ENCODE measurements at places on chromosomes 2 and 18.

DNA sequence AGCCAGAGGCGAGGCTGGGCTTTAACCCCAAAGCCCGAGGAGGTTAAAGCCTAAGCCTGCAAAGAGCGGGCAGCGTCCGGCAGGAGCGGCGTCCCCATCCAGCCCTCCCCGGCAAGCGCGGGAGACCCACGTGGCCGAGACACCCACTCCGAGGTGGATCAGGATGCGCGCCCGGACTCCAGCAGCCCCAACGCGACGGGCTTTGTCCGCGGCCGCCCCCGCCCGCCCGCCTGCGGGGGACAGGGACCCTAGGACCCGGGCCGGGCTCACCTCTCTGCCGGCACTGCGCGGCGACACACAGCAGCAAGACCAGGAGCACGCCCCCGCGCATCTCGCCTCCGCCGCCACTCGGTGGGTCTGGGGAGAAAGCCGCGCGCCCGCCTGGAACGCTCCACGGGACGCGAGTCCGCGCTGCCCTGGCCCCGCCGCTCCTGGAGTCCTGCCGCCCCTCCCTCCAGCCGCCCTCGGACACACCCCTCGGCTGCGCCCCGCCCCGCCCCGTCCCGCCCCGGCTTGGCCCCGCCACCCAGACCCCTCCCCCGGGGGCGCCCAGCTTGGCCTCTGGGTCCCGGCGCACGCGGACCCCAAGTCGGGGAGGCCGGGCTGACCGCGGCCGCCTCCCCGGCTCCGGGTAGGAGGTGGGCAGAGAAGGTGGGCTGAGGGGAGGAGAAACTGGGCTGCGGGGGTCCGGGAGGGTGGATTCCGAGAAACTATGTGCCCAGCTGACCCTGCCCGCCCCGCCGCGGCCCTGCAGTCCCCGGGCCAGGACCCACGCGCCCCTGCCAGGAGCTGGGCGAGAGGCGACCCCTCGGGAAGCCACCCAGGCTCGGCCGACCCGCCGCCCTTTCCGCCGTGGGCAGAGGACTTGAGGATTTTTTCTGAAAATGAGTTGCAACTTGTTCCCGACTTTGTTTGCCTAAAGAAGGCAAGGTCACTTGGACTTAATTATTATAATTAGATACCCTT, at the start of gene LAMA1:
LAMA1 (minus strand) TSS at position 408 of the 966 bp plus-strand sequence; CDS start at position 331, 77 bp downstream.
- DNase-seq = peak; percentile 80

DNA sequence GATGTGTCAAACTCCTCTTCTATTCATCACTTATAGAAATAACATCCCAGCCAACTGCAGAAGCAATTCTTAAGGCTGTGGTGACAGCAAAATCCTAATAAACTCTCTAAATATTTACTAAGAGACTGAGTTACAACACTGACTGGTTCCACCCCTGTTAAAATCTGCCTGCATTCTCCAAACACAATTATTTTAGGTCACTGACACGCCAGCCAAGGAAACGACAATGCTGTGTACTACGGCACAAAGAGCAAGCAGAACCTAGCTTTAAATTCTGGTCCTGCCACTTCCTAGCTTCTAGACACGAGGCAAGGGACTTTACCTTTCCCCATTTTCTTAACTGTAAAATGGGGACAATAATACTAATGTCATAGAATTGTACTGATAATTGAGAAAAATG, 4.1 kb downstream of the CYRIA start:
- no peak for DNase-seq

GRCh38 chr2:115460008-115460407, 1017.6 kb downstream of the DPP10 start:
- no peak for DNase-seq

DNA sequence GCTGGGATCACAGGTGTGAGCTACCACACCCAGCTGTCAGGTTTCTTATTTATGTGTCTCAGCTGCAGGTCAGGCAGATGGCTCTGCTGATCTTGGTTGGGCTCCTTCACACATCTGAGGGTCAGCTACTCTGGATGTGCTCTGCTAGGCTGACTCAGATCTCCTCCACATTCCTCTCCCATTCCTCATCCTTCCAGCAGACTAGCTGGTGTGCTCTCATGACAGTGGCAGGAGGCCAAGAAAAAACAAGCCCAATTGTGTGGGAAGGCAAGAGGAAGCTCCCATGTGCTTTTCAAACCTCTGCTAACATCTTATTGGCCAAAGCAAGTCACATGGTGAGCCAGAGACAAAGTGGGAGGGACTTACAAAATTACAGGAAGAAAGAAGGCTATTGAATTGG, 11.7 kb upstream of the MSH6 start:
- peak; percentile 24 for DNase-seq

- no peak for DNase-seq
Observed at GRCh38 chr2:239993291-239993690, 31.9 kb downstream of the NDUFA10 start.

GRCh38 chr2:218781691-218782527, at the start of gene CYP27A1:
Gene CYP27A1 (plus strand): TSS chr2:218782147. CDS start chr2:218782183, 36 bp downstream.
- DNase-seq = peak; percentile 72

GRCh38 chr2:65508225-65508624, 75.8 kb upstream of the SPRED2 start:
- DNase-seq = no peak

GRCh38 chr2:138090330-138090729, 126.1 kb downstream of the HNMT start:
- no peak for DNase-seq

DNA sequence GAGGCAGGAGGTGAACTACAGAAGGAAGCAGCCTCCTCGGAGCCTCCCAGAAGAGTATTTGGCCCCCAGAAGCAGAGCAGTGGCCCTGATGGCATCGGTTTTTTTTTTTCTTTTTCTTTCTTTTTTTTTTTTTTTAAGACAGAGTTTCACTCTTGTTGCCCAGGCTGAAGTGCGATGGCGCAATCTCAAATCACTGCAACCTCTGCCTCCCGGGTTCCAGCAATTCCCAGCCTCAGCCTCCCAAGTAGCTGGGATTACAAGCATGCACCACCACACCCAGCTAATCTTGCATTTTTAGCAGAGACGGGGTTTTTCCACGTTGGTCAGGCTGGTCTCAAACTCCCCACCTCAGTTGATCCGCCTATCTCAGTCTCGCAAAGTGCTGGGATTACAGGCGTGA, 34.8 kb upstream of the NCKAP5 start:
- DNase-seq = no peak

GRCh38 chr18:67577386-67577785, 60.9 kb upstream of the DSEL start:
- DNase-seq = no peak

- peak; percentile 85 for DNase-seq
Observed at GRCh38 chr2:219512524-219513216, 1.6 kb upstream of the ASIC4 start.

DNA sequence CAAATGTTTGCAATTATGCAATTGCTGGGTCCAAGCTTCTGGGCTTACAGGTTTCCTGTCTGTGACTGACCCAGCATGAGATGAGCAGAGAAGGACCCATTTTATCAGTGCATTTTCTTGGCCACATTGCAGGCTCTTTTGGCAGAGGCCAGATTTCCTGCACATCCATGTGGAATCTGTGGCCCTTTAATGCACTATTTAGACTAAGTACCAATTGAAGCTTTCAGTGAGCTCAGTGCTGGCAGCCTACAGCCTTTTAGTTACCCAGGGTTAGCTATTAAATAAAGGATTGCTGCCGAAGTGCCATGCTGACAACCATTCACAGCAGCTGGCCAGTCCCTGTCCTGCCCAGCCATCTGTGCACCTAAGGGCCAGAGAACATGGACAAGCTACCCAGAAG, 165.0 kb downstream of the ANKRD30B start:
- no peak for DNase-seq

DNA sequence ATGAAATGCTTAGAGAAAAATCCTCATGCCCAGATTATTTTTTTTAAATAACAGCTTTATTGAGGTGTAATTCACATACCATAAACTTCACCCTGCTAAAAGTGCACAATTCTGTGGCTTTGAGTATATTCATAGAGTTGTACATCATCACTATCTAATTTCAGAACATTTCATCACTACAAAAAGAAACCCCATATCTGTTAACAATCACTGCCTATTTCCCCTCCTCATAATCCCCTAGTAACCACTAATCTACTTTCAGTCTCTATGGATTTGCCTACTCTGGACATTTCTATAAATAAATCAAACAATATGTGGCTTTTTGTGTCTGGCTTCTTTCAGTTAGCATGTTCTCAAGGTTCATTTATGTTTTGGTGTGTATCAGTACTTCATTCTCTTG, 51.4 kb downstream of the OSBPL1A start:
- peak; percentile 18 for DNase-seq

DNA sequence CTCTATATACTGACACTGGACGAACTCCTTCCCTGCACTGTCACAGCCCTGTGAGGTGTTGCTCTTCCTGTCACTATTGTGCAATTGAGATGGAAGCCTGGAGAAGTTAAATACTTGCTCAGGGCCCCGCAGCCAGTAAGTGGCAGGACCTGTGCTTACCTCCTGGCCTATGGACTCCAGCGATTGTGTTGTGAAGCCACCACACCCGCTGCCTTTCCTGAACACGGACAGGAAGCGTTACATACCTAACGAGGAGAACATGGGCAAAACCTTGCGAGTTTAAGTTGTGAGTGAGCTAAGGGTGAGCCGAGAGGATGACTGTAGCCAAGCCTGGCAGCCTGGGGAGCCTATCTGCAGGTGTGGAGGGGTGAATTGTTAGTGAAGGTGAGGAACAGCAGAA, 26.1 kb downstream of the RAB31 start:
- no peak for DNase-seq

DNA sequence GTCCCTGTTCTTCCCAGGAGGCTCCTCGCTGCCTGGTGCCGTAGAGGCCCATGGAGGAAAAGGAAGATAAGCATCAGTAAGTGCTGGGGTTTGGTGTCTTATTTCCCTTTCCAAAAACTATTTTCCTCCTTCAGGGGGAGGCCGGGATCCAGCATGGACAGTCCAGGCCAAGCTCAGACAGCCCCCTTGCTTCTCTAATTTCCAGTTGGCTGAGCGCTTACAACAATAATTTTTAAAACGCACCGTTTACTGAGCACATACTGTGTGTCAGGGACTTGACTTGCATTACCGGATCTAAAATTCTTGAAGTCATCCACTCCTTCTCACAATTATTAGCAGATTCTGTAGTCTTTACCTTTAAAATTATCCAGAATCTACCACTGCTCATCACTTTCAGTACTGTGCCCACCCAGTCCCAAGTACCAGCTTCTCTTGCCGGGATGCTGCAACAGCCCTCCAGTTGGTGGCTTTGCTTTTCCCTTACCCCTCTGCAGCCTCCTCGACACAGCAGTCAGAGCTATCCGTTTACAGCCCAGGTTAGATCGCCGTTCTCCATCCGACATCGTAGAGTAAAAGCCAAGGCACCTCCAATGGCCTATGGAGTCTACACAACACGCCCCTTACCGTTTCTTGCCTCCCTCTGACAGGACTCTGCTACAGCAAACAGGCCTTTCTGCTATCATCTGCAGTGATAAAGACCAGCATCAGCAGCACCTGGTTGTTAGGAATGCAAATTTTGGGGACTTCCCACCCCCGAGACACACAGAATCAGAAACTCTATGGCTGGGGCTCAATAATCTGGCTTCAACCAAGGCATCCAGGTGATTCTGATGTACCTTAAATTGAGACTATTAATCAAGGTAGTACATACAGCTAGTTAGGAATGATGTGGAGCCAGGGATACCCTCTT, 75.2 kb upstream of the TSPYL6 start:
- DNase-seq = no peak

GRCh38 chr2:181459621-181460021, 2.4 kb downstream of the ITGA4 start:
- DNase-seq = no peak

GRCh38 chr2:105804266-105804665, 59.6 kb downstream of the NCK2 start:
- peak; percentile 73 for DNase-seq

- DNase-seq = no peak
Observed at GRCh38 chr18:32040936-32041335, 22.3 kb downstream of the RNF125 start.

DNA sequence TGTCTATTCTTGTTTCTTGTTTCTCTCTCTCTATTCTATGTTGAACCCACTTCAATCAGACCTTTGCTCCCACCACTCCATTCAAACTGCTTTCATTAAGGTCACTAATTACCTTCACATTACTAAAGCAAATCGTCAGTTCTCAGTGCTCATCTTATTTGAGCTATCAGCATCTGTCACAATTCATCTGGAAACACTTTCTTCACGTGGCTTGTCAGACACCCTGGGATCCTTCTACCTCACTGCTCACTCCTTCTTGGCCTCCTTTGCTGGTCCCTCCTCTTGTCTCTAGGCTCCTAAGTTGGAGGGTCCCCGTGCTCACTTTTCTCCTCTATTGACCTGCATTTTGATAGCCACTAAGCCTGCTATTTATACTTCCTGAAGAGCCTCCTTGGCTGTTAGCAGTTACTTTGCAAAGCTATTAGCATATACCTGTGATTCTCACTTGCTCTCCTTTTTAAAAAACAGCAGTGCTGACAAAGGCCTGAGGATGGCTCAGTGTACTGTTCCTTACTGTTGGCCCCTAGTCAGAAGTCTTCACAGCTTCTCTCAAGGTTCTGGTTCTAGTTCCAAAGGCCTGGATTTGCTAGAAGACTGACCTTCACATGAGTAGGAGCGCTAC, 80.2 kb downstream of the PLEKHM3 start:
- DNase-seq = peak; percentile 75

GRCh38 chr18:73737990-73738389, 409.6 kb downstream of the FBXO15 start:
- no peak for DNase-seq

- DNase-seq = no peak
Observed at GRCh38 chr2:162113776-162114168, 38.3 kb downstream of the GCG start.

DNA sequence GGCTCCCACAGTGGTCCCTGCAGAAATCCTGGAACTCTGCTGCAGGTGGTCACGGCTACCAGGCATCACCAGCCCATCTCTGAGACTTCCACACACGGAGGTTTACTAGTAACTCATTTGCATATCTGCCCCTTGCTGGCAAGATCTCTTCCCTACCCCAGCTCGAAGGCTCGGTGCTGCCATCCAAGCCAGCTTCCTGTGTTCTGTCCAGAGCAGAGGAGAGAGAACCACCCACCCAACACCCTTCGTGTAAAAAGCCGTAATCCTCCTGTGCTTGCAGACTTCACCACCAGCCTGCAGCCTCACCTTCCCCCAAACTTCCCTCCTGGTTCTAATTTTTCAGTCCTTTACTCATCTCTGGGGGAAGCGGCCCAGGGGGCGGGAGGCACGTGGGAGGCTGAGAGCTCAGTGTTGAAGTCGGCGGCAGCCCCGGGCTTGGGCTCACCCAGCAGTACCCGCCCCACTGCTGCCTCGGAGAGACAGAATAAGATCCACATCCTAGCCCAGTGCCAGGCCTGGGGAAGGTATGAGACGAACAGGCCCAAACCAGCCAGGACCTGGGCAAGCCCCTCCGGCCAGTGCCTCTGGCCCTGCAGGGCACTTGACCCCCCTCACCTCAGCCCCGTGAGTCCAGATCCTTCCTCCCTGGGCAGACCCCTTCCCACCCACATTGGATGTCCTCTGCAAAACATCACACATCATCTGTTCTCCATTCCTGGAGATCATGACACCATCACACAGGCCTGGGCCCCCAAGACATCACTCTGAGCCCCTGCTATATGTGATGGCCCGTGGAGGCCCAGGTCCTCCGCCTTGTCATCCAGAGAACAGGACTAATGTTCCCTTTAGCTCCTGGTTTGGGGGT, 145.8 kb upstream of the ID2 start:
- DNase-seq = no peak

Measured in eye (tissue), 1 donor.